ENCODE measurements at places on chromosomes 2 and 18.

GRCh38 chr2:30580391-30580790 is 133.3 kb downstream of the LCLAT1 start:
- DNase-seq, result no peak

- DNase-seq, result no peak
These were observed 15.5 kb downstream of the PNO1 start for GRCh38 chr2:68172990-68173700.

- DNase-seq, result no peak
These were observed 685.4 kb upstream of the NRXN1 start for GRCh38 chr2:51717312-51717711.

DNA sequence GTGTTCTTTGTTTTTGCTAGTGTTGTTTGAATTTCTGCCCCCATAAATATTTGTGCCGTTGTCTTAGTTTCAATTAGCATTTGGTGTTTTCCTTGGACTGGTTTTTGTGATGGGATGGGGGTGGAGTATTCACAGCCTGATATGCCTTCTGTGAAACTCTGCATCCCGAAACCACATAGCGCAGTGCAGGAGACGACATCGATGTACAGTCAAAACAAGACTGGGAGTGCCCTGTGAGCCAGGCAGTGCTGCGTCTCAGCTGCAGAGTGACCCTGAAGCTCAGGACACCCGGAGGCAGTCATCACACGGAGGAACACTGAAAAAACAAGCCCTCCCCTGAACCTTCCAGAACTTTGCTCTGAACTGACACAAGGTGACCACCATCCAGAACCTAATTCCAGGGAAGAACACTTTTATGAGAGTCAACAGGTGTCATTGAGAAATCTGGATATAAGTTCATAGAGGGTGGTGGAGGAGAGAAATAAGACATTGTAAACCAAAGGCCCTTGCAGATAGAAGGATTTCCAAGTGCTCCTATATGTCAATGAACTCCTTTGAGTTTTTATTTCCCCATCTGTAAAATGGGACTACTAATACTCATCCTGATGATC is 61.2 kb upstream of the CABLES1 start:
- DNase-seq, result no peak

DNA sequence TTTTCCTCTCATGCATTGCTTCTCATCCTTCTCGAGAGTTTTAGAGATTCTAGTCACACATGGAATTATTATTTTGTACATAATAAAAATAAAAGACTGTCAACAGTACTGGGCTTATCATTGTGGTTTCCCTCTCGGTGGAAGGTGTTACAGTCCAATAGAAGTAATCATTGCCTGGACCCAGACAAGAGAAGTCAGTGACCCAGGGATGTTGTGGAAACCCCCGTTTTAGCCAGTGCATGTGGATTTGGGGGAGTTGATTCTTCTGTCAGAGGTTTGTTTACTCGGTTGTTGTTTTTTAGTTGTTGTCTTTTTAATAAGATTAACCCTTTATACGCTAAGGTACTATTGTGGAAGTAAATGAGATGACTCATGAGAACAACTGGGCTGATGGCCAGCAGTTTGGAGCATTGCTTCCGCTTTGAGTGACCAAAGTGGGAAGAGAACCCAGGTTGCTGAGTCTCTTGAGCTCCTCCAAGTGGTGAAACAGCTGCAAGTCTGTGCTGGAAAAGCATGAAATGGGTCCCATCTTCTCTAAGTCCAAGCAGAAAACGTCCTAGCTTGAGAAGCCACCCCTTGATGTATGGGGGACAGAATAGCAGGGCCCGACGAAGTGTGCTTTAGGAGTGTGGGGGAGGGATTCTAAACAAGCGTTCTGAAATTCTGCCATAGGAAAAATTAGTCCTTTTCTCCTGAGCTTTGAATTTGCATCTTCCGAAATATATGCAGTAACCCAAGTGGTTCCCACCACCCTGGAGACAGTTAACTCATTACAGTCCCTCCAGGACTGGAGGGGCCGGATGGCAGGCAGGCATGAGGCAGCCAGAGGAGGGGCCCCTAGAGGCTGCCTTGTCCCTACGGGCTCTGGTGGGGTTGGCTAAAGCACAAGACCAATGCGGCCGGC is 61.8 kb upstream of the GPR45 start:
- no peak for DNase-seq

GRCh38 chr2:188404341-188405004 is 112.8 kb downstream of the GULP1 start:
- no peak for DNase-seq

DNA sequence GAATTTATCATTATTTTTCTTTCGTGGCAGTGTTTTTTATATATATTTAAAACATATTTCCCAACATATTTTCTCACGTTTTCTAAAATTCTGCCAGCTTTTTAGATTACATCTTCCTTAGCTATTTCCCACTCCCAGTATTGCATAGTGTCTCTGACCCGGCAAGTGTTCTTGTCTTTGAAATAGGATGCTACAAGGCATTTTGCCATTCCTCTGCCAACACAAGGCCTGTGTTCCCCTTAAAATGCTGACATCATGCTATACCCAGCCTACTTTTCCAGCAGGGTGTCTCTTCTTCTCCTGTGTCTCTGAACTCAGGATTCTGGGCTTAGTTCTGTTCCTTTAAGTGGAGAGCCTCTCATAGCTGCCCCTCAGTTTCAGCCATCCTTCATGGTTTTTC is 115.2 kb downstream of the DIS3L2 start:
- DNase-seq, result no peak

DNA sequence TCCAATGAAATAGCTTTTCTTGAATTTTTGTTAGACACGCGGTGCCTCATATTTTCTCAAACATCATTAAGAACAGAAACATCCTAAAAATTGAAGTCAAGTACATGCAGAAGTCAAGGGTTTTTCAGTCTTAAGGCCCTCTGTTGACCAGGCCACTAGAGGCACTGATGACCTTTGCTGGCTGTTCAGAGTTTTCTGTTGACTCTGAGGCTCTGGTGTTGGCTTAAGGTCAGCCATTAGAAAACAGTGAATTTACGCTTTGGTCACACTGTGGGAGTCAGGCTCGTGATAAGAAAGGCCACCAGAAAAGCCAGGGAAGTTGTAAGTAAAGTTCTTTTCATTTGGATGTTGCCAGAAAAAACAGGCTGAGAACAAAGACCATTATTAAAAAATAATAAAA is 5.8 kb upstream of the UPP2 start:
- DNase-seq, result no peak

DNA sequence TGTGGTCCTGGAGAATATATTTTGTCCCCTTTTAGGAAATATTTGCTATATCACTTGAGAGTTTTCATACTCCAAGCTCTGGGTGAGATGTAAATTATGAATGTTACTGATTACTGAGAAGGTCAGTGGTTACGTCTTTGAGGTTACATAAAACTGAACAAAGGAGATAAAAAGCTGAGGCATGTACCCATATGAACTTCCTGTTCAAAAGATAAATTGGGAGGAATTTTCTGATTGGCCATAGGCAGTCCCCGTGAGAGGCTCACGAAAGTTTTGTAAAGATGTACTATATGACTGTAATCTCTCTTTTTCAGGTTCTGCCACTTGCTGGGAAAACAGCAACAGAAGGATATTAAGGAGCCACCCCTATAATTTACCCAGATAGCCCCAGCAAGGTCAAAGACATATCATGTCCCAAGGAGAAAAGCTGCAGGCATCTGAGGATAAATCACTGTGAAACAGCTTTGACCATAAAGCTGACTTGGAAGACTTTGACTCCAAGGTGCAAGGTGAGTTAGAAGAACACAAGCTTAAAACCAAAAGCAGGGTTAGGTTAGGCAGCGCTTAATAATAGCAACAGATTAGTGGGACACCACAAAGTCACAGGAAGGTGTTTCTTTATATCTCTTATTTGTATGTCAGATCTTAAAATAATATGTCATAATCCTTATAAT is 90.4 kb downstream of the OSBPL6 start:
- no peak for DNase-seq

DNA sequence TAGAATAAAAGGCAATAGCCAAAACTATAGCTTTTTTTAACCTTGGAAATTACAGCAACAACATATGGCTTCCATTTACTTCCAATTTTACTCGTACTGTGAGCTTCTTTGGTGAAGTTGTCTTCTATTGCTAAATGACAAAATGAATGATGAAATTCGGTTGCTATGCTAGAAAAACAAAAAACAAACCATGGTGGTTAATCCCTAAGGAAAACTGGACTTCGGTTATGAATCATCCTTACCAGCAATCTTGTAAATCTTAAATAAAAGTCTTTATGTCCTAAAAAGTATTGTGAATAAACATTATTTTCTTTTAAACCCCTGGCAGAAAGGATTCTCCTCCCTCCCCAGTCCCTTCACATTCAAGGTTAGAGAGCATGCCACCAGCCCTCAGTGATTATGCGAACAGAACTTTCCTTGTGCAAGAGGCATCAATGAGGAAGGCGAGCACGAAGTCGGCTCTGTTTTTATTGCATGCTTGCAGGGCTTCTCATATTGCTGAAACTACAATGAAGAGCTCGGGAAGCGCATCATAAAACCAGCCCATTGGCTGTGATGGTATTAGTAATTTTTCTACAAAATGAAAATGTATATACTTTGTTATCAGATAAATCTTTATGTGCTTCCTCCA is 62.9 kb downstream of the ZNF521 start:
- DNase-seq, result no peak

GRCh38 chr18:9474108-9474982 is 968 bp upstream of the RALBP1 start:
- DNase-seq, result no peak

- no peak for DNase-seq
These were observed 82.5 kb downstream of the LIMS1 start for GRCh38 chr2:108616751-108617161.

DNA sequence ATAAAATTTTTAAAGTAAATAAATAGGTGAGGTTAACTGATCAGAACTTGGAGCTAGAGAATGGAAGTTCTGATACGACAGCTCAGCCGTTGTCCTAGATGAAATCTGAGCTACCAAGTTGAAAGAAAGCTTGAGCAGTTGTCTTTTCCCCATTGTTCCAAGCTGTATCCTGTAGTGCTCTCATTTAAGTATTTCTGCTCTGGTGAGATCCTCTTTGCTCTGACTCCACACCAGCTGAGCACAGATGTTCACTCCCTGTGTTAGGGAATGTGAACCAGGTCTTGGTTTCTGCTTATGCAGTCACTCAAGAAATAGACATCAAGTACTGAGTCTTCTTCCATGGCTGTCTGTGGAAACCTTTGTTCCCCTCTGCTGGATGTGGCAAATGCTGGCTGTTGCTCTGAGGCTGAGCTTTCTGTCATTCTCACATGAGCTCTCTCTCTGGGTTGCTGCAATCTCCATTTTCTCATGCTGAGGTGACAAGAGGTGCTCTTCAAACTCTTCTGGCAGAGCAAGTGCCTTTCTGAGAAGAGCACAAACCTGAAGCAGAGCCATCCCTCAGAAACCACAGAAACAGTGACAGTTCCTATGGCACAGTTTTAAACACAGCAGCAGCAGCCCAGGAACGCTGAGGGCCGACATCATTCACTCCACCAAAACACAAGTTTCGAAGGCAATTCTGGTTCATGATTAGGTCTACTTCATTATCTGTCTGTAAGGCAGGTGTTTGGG is 194.1 kb downstream of the SP3 start:
- no peak for DNase-seq

DNA sequence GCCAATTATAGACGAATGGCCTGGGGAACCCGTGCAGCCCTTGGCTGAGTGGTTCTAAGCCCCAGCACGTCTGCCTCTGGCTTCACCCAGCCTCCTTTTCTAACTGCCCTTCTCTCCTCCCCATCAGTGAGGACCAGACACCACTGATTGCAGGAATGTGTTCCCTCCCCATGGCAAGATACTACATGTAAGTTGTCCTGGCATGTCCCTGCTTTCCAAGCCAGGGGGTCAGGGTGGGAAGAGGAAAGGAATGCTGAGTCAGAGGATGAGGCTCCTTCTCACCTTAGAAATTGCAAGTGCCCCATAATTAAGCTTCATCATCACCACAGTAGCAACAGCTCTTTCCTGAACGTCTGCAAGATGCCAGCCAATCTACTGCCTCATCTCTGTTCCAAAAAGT is 4.8 kb downstream of the IL1F10 start:
- no peak for DNase-seq

DNA sequence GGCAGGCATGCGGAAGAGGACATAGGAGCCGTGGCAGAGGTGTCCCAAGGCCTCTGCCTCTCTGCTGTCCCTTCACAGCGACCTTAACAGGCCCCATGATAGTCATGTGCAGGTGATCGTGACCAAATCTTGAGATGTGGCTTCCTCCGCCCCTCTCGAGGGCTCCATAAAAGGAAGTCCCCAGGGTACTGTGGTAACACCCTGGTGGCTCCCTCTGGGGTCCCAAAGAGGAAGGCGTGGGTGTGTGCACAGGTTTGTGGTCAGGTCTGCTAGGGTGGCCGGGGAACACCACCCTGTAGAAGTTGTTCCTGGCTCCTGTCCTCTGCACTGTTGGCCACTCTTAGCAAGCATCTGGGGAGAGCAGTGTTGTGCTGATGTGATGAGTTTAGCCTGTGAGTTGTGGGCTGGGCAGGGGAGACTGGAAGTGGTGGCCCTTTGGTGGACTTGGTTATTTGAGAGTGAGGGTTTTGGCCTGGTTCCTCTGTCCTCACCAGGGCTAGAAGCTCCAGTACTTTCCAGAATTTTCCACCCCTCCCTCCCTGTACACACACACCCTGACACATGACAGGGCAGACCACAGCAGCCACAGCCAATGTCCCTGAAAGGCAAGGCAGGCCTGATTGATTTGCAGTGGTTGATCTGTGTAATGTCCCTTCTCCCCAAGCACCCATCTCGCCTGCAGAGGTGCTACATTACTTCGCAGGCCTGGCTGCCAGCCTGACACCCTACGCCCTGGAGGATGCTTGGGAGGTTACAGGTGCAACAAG is 68.9 kb upstream of the BOD1L2 start:
- no peak for DNase-seq

DNA sequence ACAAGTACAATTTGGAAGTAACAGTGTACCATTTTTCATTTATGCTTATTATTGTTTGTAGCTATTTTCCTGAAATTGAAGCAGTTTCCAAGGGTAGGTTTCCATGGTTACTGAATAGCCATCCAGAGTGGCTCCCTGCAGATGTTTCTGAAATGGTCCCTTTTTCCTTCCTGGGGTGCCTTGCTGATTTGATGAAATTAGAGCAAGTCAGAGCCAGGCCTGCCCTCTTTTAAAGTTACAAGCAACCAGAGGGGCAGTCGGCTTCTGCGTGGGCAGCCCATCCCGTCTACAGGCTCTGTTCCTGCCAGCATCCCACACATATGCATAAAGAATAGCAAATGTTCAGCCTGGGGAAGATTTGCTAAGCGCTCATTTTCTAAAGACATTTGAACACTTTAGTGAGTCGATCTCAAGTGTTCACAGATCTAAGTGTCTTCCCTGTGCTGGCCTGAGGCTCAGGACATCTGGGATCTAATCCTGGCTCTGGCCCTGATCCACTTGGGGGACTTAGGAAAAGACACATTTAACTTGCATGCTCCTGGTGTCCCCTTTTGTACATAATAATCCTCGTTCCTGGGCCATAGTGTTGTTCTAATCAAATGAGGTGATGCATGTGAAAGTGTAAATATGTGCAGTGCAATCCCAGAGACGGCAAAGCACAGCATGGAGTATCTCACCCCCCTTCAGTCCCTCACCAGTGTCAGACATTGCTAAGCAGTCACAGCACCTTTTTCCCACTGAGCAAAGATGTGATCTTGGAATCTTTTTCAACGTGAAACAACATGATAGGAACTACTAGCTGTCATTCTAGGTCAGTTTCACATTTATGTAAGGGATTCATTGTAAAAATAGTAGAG is 92.2 kb downstream of the STPG4 start:
- DNase-seq, result no peak
